ENCODE measurements at places on chromosomes 7 and 10. TPM values are rescaled to one million over a fixed set of nuclear protein-coding genes. Genes with fewer than 3 reads are reported as not detected.

DNA sequence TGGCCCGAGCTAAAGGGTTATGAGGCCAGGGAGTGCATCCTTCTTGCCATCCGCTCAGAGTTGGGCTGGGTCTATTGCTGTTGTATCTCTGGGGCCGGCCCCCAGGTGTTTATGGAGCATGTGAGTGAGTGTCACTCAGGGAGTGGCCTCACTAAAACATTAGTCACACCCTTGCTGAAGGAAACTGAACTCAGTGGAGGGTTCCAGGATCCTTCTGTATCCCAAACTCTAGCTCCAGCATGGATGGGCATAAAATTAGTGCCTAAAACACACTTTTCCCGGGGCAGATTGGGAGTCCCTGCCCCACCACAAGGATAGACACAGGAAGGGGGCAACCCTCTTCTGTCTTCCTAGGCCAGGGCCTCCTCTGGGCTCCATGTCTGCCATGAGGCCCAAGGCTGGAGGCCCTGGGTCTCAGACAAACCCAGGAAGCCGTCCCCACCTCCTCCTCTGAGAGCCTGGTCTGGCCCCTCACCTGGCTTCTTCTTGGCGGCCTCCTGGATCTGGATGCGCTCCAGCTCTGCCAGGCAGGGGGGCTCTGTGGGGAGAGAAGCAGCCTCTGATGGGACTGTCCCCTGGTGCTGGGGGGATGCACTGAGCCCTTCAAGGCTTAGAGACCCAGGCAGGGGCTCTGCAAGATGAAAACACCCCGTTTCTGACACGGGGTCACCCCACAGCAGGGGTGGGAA, 24.5 kb downstream of the SPOCK2 start:
- peaks cover 13% of the 10 kb centered on the region for H3K36me3 ChIP-seq
- H3K4me1 ChIP-seq, result no peaks in the 10 kb centered on the region
- H3K27ac ChIP-seq, result no peak overlapping the region

DNA sequence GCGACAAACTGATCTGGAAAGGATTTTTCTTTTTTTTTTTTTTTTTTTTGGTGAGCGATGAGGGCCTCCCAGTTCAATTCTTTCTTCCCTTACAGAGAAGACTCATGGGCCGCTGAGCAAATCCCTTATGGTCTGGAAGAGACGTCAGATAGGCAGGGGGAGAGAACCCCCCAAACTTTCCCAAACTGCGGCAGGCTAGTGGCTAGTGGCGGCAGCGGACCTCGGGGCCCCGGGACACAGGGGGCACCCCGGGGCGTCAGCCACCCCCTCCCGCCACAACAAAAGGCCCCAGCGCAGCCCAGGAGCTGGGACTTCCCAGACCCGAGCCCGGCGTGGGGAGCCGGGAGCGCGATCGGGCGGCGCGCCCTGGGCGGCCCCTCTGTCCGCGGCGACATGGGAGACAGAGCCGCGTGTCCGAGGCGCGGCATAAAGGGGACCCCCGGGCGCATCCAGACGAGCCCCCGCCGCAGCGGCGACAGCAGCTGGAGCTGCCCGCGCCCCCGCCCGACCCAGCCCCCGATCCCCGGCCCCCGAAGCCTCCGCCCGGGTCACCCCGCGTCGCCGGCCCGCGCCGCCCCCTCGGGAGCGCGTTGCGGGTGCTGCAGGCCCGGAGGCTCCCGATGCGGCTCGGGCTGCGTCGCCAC, 755 bp downstream of the FAM171A1 start:
- H3K36me3 ChIP-seq, result no peaks in the 10 kb centered on the region
- H3K27me3 ChIP-seq, result no peaks in the 10 kb centered on the region
- peak overlapping the region; percentile 48 for H3K27ac ChIP-seq
- H3K4me1 ChIP-seq, result peaks cover 10% of the 10 kb centered on the region
- no peak for DNase-seq

GRCh38 chr10:131649617-131650016, 251.2 kb upstream of the PPP2R2D start:
- H3K27me3 ChIP-seq, result no peaks in the 10 kb centered on the region
- H3K4me3 ChIP-seq, result no peak overlapping the region
- no peak overlapping the region for H3K27ac ChIP-seq
- H3K4me1 ChIP-seq, result no peaks in the 10 kb centered on the region

- H3K4me1 ChIP-seq, result no peaks in the 10 kb centered on the region
- no peaks in the 10 kb centered on the region for H3K36me3 ChIP-seq
- no peak overlapping the region for H3K27ac ChIP-seq
- no peaks in the 10 kb centered on the region for H3K27me3 ChIP-seq
- DNase-seq, result no peak
Observed at GRCh38 chr7:122532406-122533269, 166.3 kb downstream of the RNF133 start.

DNA sequence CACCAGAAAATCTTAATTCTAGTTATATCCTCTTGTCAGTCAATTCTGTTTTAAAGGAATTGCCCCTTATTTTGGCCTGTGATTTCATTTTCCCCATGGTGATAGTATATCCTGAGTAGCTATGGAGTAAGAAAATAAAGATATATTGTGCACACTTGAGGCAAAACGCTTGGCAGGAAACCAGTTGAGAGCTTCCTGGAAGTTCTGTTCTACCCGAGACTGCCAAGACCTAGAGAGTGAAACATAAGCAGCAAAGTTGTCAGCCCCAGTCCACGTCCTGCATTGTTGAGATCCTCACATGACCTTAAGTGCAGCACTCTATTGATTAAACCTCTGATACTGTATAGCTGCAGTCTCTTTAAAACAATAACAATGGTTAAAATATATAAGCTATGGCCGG, 235.2 kb downstream of the CDC14C start:
- H3K4me3 ChIP-seq, result no peak overlapping the region
- no peak overlapping the region for H3K27ac ChIP-seq
- DNase-seq, result no peak
- no peaks in the 10 kb centered on the region for H3K36me3 ChIP-seq

- H3K27ac ChIP-seq, result no peak overlapping the region
- H3K4me3 ChIP-seq, result no peak overlapping the region
- no peaks in the 10 kb centered on the region for H3K4me1 ChIP-seq
- H3K27me3 ChIP-seq, result no peaks in the 10 kb centered on the region
Observed at GRCh38 chr10:104406715-104407650, 53.4 kb downstream of the CFAP58 start.

SEC31B gene
- 43.0 TPM for total RNA-seq

- no peak overlapping the region for H3K4me3 ChIP-seq
- no peak overlapping the region for H3K27ac ChIP-seq
- no peak for DNase-seq
Observed at GRCh38 chr7:63876707-63877322, 121.8 kb upstream of the ZNF722 start.

AS3MT gene
- 4.9 TPM for total RNA-seq

GRCh38 chr10:91627344-91628102, 5.3 kb downstream of the PPP1R3C start:
- H3K36me3 ChIP-seq, result no peaks in the 10 kb centered on the region
- no peak overlapping the region for H3K4me3 ChIP-seq
- DNase-seq, result no peak
- H3K27me3 ChIP-seq, result no peaks in the 10 kb centered on the region

TMEM130 gene
- 5.3 TPM for total RNA-seq

DNA sequence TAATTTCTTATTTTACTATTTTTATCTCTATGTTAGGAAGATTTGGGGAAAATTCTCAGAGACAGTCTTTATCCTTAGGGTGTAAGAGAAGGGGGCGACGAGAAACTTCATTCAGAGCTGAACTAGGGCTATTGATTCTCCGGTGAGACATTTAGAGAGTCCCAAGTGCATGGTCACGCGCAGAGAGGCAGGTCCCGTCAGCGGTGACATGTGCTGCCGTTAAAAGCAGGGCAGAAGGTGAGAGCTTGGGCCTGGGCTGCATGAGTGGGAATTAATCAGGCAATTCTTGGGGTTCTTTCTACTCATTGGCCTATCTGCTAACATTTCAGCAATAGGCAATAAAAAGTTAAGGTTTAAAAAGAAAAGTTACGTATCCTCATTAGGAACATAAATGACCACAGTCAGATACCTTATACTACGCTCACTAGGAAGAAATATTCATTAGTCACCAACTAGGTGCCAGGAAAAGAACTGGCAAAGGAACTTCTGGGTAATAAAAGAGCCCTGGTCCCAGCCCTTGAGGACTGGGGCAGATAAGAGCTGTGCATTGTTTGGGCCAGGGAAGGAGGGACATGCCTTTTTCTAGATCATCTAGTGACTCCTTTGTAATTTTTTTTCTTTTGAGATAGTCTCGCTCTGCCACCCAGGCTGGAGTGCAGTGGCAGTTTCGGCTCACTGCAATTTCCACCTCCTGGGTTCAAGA, 21.2 kb downstream of the PRKCQ start:
- H3K36me3 ChIP-seq, result no peaks in the 10 kb centered on the region
- no peak overlapping the region for H3K4me3 ChIP-seq
- peaks cover 17% of the 10 kb centered on the region for H3K4me1 ChIP-seq

DNA sequence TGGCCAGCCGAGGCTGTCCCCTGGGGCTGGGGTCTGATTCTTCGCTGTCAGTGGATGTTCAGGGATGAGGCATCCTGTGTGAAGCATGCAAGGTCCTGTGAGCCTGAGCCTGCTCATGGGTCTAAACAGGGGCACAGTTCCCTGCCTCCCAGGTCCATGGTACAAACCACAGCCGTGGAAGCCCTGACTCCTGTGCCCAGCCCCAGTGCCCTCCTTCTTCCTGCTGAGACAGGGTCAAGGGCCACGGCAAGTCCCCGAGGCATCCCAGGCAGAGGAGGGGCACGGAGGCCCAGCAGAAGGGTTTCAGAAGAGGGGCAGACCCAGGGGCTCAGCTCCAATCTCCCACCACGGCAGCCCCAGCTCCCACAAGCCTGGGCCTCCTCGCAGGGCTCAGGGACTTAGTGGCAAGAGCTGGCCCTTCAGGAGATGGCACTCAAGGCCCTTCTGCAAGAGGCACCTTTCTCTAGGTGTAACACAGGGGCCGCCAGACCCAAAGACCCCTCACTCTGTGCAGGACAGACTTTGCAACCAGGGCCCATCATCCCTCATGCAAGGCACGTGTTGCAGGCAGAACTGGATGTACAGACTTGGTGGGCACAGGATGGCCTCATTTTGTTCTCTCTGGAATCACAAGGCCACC, 248.8 kb downstream of the TCERG1L start:
- H3K4me1 ChIP-seq, result no peaks in the 10 kb centered on the region
- H3K36me3 ChIP-seq, result no peaks in the 10 kb centered on the region
- H3K27me3 ChIP-seq, result no peaks in the 10 kb centered on the region
- H3K27ac ChIP-seq, result no peak overlapping the region

- H3K36me3 ChIP-seq, result no peaks in the 10 kb centered on the region
- H3K27ac ChIP-seq, result no peak overlapping the region
- DNase-seq, result no peak
- H3K27me3 ChIP-seq, result no peaks in the 10 kb centered on the region
- no peaks in the 10 kb centered on the region for H3K4me1 ChIP-seq
- no peak overlapping the region for H3K4me3 ChIP-seq
Observed at GRCh38 chr10:23613900-23614299, 175.0 kb downstream of the OTUD1 start.

DNA sequence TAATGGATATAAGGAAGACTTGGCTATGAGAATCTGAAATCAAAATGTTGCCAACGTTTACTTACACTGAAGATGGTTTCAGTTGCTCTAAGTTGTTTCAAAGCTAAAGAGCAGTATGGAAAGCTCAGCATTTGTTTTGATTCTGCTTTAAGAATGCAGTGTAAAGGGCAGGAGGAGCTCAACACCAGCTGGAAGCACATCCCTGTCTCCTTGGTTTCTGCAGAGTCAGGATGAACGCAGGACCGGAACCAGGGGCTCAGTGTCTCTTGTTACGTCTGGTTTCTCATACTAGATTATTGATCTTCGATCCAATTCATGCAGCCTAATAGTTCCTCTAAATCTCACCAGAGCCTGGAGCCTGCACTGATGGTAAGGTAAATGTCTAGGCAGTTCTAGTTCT, 24.1 kb downstream of the ZRANB1 start:
- peaks cover 14% of the 10 kb centered on the region for H3K4me1 ChIP-seq
- no peak overlapping the region for H3K4me3 ChIP-seq
- no peaks in the 10 kb centered on the region for H3K27me3 ChIP-seq
- H3K36me3 ChIP-seq, result peaks cover 6% of the 10 kb centered on the region

SLC35B4 gene
- total RNA-seq, result 7.7 TPM

DNA sequence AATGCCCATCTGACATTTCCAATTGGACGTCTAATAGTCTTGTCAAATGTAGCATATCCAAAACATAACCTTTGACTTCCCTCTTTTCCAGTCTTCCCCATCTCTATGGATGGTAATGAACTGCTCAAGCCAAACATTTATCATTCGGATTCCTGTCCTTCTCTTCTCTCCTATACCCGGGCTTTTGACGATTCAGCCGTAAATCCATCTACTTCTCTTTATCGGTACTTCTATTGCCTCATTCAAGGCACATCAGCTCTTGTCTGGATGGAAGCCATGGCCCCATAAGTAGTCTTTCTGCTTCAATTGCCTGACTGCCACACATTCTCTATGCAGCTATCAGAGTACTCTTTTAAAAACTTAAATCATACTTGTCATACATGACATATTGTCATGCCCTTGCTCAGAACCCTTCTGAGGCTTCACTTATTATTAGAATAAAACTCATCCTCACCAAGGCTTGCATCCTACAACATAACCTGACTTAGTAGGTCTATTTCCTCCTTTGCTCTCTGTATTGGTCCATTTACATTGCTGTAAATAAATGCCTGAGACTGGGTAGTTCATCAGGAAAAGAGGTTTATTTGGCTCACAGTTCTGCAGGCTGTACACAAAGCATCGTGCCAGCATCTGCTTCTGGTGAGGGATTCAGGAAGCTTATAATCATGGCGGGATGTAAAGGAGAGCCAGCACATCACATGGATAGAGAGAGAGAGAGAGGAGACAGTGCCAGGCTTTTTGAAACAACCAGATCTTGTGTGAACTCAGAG, 37.8 kb downstream of the ST8SIA6 start:
- H3K4me1 ChIP-seq, result no peaks in the 10 kb centered on the region
- H3K4me3 ChIP-seq, result no peak overlapping the region
- H3K36me3 ChIP-seq, result no peaks in the 10 kb centered on the region
- no peak for DNase-seq
- H3K27me3 ChIP-seq, result no peaks in the 10 kb centered on the region
- H3K27ac ChIP-seq, result no peak overlapping the region

CALD1 gene
- total RNA-seq, result 119 TPM

GRCh38 chr7:144761493-144761892, 74.4 kb downstream of the TPK1 start:
- H3K4me3 ChIP-seq, result no peak overlapping the region
- no peaks in the 10 kb centered on the region for H3K27me3 ChIP-seq
- no peak for DNase-seq
- no peaks in the 10 kb centered on the region for H3K36me3 ChIP-seq

MTG1 gene
- 62.6 TPM for total RNA-seq

FRMD4A gene
- total RNA-seq, result 48.8 TPM

DNA sequence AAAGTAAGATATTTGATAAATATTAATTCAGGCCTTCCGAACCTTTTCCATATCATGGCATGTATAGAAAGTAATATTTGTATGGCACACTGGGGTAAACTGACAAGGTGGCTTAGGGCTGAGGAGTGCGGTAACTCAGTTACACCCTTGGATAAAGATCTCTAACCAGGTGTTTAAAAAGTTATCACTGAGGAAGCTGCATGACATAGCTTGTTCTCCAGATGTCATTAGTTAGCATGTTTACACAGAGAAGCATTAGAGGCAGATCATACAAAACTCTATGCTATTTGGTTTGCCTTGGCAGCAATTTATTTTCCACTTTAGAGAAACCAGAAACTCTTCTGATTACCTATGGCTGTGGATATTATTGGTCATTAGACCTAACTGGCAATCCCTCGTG, 118.2 kb downstream of the ST7 start:
- peaks cover 16% of the 10 kb centered on the region for H3K4me1 ChIP-seq
- H3K4me3 ChIP-seq, result no peak overlapping the region
- H3K27ac ChIP-seq, result no peak overlapping the region

- no peaks in the 10 kb centered on the region for H3K36me3 ChIP-seq
- H3K4me1 ChIP-seq, result peaks cover 35% of the 10 kb centered on the region
- DNase-seq, result no peak
- no peak overlapping the region for H3K27ac ChIP-seq
- H3K27me3 ChIP-seq, result no peaks in the 10 kb centered on the region
Observed at GRCh38 chr10:103816431-103816830, 38.9 kb downstream of the SH3PXD2A start.
